ENCODE measurements at places on chromosomes 4 and X.

GRCh38 chr4:155026715-155027114, 181.7 kb upstream of the NPY2R start:
- no peak for DNase-seq

- no peak for DNase-seq
Observed at GRCh38 chrX:17042037-17042436, 95.6 kb downstream of the REPS2 start.

- no peak for DNase-seq
Observed at GRCh38 chr4:166277853-166278252, 404.8 kb downstream of the TLL1 start.

DNA sequence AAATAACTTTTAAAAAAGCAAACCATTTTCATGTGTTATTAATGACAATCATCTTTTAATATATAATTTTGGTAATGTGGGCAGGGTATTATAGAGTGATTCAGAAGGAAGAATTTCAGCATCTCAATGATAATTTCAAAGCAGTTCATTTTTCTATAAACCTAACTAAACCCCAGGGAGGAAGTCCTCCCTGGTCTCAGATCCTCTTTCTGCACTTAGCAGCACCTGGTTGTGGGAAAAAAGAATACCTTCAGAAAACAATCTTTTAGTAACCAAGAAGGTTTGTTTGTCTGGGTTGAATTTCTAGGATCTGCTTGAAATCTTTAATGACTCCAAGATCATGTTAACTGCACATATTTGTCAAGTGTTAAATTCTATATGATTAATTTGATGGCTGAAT, 29.9 kb downstream of the DKK2 start:
- DNase-seq = no peak

DNA sequence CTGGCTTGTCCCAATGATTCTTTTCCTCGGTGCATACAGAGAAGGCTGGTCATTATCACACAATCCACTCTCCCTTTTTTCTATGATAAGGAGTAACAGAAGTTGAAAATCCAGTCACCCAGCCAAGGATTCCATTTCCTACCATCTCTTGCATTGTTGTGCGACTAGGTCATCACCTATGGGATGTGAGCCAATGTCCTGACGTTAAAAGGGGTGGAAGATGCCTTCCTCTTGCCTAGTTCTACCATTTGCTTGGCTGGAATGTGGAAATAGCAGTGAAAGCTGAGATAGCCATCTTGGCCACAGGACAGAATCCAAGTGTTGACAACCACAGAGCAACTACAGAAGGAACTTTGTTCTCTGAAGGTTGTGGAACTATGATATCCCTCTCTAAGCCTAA, 132.2 kb upstream of the KIT start:
- no peak for DNase-seq

GRCh38 chr4:186097386-186097785, 7.1 kb upstream of the FAM149A start:
- no peak for DNase-seq

- no peak for DNase-seq
Observed at GRCh38 chrX:123771449-123772064, 38.7 kb upstream of the THOC2 start.

- DNase-seq = no peak
Observed at GRCh38 chr4:15717657-15718416, 15.0 kb downstream of the BST1 start.

- DNase-seq = no peak
Observed at GRCh38 chrX:108167211-108167872, 75.8 kb downstream of the ATG4A start.

DNA sequence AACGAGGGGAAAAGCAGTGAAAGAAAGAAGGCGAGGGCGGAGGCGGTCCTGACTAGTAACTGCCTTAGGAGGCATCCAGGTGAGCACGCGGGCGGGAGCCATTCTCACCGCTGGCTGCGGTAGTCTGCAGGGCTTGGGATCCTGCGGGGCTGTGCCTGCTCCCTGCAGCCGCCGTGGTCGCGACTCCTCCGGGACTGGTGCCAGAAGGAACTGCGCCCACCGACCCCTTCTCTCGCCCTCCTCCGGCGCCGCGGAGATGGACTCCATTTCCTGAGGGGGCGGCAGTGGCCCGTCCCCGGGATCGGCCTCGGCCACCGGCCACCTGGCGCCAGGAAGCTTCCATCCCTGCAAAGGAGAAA, 543 bp downstream of the NFXL1 start:
- DNase-seq = peak; percentile 20

- DNase-seq = no peak
Observed at GRCh38 chrX:46580613-46581012, 7.0 kb downstream of the CHST7 start.

DNA sequence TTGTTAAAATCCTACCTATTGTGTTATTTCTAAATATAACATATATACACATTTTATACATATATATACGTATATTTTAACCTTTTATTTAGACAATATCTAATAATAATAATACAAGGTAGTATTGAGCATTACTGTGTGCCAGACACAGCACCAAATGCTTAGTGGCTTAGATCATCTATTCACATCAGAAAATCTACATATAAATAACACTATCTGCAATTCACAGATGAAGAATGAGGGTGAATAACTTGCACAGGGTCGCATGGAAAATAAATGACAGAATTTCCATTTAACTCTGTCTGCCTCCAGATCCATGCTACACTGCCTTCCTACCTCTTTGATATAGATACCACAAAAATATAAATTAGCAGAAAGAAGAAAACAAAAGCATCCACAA, 37.7 kb downstream of the SHROOM4 start:
- no peak for DNase-seq

DNA sequence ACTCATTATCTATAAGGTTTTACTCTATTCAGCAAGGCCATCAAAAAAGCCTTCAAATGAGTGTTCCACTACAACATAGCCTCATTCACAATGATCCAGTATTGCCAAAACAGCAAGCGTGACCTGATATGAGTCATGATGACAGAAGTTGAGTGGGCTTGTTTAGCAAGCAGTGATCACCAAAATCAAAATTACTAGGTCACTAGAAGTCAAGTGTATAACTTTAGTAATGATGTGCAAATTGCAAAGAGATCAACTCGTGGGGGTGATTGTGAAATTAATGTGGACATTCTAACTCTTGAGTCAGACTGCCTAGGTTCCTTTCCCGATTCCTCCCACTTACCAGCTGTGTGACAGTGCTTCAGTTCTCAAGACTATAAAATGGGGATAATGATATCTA, 124.5 kb downstream of the CHM start:
- DNase-seq = no peak

DNA sequence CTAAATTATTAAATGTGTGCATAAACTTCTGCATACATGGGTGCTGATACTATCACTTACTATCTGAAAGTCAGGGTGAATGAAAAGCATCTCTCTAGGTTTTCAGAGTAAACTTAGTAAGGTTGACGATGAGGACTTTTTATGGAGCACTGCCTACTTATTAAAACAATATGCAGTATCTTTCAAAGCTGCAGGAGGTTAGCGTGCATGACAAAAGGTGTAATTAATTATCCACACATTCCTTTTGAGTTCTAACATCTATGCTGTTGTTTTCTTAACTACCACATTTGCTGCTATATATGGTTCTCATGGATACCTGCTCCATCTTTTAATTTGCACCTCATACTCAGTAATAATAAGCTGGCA, 256.2 kb downstream of the FSTL5 start:
- no peak for DNase-seq

DNA sequence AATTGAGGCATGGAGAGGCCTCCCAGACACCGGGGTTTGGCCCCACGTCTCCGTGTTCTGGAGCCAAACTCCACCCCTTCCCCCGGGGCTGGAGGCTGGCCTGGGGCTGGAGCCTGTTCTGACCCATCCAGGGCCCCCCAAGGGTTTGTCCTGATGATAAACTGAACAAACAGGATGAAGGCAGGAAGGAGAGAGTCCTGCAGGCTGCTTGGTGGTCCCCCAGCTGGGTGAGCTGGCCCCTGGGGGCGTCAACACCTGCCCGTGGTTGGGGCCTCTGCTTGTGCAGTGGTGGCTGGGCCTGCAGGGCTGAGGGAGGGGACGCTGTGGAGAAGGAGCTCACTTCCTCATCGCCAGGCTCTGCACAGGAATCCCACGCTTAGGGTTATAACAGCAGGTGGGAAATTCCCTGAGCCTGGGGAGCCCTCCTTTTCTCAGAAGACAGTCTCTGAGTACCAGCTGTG, 2.3 kb downstream of the SH3TC1 start:
- no peak for DNase-seq

- no peak for DNase-seq
Observed at GRCh38 chr4:56959100-56959499, 18.3 kb downstream of the NOA1 start.

- DNase-seq = peak; percentile 4
Observed at GRCh38 chr4:40515398-40516293, 114.0 kb downstream of the RBM47 start.

DNA sequence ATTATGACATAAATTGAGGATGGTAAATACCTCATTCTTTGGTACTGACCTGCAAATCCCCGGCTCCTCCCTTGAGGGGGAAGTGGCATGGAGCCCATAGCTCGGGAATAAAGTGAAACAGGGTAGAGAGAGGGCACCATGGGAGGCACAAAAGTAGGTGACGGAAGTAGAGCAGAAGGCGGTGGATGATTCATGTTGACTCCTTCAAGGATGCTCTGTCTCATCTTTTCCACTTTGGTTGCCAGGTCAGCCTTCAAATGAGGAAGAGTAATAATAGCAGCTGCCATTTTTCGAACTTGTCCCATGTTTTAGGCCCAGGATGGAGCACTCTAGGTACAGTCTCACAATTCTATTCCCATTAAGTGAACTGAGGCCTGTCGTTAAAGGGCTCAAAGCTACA, 41.4 kb upstream of the PHF8 start:
- DNase-seq = no peak

GRCh38 chr4:51885363-51885762, 42.4 kb downstream of the DCUN1D4 start:
- DNase-seq = no peak

- DNase-seq = no peak
Observed at GRCh38 chrX:40005292-40006011, 92.3 kb downstream of the BCOR start.

- no peak for DNase-seq
Observed at GRCh38 chrX:40467454-40467853, 113.3 kb upstream of the ATP6AP2 start.

GRCh38 chr4:152431291-152431690, 104.6 kb downstream of the FBXW7 start:
- no peak for DNase-seq

GRCh38 chrX:15522464-15522863, 21.9 kb downstream of the BMX start:
- no peak for DNase-seq

GRCh38 chr4:152000518-152000917, 239.7 kb upstream of the GATB start:
- no peak for DNase-seq

- DNase-seq = no peak
Observed at GRCh38 chrX:129749069-129749468, 10.3 kb downstream of the XPNPEP2 start.

DNA sequence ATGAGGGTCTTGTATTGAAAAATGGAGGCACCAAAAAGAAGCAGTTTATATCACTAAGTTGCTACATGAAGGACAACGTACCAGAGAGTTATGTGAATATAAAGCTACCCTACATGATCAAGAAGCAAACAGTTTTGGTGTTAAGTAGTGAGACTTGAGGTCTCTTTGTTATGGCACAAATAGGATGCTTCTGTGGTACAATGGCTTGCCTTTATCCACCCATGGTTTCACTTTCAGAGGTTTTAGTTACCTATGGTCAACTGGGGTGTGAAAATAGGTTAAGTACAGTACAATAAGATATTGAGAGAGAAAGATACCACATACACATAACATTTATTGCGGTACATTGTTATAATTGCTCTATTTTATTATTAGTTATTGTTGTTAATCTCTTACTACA, 229.2 kb upstream of the SLIT2 start:
- no peak for DNase-seq

- DNase-seq = no peak
Observed at GRCh38 chrX:120408168-120408567, 46.3 kb downstream of the ATP1B4 start.

DNA sequence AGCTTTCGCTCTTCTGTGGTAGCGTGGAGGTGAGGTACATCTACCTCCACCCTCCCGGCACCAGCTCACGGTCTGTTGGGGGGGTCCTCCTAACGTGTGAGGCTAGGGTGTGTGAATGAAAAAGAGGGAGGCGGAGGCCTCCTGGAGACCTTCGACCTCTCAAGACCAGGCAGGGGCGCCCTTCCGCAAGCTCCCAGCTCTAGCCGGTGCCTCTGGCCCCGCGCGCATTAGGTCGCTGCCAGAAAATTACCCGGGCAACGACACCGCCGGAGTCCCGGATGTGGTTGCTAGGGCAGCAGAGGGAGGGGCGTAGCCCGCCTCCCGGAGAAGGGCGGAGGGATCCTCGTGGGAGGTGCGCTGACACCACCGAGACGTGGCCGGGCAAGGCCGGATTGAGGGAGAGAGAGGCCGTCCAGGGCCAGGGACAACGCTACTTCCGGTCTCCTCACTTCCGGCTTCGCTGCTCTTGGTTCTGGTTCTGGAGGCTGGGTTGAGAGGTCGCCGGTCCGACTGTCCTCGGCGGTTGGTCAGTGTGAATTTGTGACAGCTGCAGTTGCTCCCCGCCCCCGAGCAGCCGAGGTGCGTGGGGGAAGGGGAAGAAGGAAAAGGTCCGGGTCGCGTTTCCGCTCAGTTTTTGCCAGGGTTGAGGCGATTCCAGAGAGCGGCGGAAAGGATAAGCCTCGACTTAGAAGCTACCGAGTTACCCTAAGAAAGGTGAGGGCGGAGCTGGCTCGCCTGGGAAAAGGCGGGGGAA, at the start of the genes ARFIP1 and TIGD4:
Gene ARFIP1, plus strand, starts transcription at position 442 of the 754 bp plus-strand sequence. CDS start 49,680 bp downstream, outside the sequence.
Gene TIGD4, minus strand, starts transcription at position 218 of the 754 bp plus-strand sequence. CDS start 8,726 bp downstream, outside the sequence.
- peak; percentile 96 for DNase-seq

- DNase-seq = no peak
Observed at GRCh38 chrX:68990948-68991347, 162.1 kb downstream of the EFNB1 start.

- no peak for DNase-seq
Observed at GRCh38 chrX:2462780-2463179, 38.0 kb downstream of the DHRSX start.

- no peak for DNase-seq
Observed at GRCh38 chrX:21905953-21906352, 34.6 kb upstream of the SMS start.

DNA sequence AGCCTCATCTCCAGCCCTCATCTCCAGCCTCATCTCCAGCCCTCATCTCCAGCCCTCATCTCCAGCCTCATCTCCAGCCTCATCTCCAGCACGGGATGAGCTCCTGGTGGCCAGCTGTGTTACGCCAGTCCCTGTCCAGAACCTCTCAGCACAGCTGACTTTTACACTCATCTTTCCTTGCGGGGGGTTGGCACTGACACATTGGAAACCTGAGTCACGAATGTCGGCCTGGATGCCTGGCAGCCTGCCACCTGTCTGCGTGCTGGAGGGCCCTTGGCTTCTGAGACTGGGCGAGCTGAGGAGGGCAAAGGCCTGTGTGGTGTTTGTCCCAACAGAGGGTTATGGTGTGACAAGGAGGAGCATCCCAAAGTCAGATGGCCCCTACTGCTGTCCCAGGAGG, 66.1 kb upstream of the HGFAC start:
- no peak for DNase-seq

DNA sequence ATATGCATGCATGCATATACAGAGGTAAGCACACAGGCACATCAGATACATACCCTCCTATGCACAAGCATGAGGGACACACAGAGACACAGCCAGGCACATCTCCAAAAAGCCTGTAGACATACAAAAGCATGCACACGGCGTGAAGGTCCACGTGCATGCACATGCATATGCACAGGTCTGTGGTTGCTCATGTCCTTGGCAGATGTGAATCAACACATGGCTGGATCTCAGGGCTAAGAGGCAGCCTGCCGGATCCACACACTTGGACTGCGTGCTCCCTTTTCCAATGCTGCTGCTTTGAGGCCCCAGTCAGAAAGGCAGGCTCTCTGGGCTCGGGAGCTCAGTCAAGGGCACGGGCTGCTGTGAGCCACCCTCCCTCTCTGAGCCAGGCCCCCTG, 3.6 kb downstream of the STARD8 start:
- DNase-seq = no peak

All from stimulated activated CD4-positive, alpha-beta T cell treated with anti-CD3 and anti-CD28 coated beads, TNF-alpha, amount 100 ng/mL, for 24 hours (primary cell).